ENCODE measurements at places on chromosomes 5 and 9.

DNA sequence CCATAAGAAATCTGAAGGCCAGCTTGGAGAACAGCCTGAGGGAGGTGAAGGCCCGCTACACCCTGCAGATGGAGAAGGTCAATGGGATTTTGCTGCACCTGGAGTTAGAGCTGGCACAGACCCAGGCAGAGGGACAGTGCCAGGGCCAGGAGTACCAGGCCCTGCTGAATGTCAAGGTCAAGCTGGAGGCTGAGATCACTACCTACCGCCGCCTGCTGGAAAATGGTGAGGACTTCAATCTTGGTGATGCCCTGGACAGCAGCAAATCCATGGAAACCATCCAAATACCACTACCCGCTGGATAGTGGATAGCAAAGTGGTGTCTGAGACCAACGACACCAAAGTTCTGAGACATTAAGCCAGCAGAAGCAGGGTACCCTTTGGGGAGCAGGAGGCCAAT is 100.5 kb upstream of the MAN2A1 start:
- no peak for DNase-seq

GRCh38 chr9:86978413-86978812 is 31.1 kb upstream of the GAS1 start:
- DNase-seq = no peak

DNA sequence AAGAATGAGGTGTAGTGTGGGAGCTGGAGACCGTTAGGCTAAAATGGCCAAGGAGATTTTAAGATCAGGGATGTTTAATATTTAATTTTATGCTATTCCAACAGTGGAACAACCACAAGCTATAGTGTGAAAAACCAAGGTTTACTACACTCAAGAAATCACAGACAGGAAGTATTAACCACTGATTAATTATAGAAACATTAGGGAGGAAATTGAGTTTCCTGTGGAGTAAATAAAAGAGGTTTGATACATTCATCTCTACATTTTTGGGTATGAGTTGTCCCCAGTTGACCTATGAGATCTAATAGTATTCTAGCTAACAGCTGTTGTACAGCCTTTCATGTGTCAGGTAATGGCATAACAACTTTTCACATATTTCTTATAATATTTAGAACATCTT is 103.7 kb upstream of the MPDZ start:
- no peak for DNase-seq

- DNase-seq = no peak
Observed at GRCh38 chr9:36086442-36086841, 49.7 kb downstream of the RECK start.

DNA sequence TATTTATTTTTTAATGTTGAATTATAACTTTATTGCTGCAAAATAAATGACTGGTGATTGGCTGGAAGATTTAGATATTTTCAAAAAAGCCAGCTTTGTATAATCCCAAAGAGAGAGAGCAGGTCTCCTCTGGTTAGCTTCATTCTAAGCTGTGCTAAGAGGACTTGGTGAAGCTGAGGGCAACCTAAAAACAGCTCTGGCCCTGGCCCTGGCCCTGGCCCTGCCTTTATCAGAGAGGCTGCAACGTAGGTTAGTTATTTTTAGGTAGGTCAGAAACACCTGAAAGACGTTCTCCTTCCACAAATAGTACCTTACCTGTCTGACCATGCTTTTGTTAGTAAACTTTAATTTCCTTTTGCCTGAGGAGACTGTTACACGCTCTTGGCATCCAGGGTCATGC is 58.7 kb downstream of the KLF9 start:
- DNase-seq = no peak

- DNase-seq = no peak
Observed at GRCh38 chr9:35172878-35173277, 11.1 kb downstream of the UNC13B start.

DNA sequence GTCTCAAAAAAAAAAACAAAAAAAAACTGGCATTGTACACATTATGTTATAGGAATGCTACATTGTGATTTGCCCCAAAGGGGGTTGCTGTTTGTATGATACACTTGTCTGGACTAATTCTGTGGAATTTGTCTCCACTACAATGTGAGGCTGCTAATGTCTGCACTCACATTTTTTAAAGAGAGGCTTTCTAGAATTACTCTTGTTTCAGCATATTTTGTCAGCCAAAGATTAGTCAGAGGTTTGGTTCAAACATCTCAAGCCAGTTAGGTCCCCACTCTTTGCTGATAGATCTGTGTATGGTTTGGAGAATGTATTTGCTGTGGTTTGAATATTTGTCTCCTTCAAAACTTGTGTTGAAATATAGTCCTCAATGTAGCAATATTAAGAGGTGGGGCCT is 59.3 kb upstream of the ZNF169 start:
- no peak for DNase-seq

GRCh38 chr9:101463397-101463796 is 27.8 kb upstream of the ALDOB start:
- no peak for DNase-seq

DNA sequence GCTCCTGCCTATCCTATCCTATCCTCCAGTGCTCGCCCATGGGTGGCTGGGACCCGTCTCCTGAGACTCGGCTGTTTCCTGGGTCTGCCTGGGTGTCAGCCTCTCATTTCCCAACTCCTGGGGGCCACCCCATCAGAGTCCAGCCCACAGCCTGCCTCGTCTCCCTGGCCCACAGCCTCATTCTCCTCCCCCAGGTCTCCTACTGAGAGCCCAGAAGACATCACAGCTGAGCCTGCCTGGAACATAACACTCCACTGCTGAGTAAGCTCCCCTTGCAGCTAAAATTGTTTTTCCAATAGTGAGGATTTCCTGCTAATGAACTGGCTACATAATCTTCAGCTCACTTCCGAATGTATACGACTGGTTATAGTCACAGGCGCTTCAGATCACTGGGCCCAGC is 95.3 kb downstream of the TTLL11 start:
- DNase-seq = no peak

GRCh38 chr9:136525207-136525606 is 20.6 kb downstream of the NOTCH1 start:
- no peak for DNase-seq

- DNase-seq = no peak
Observed at GRCh38 chr9:113548221-113549041, 84.9 kb downstream of the RGS3 start.

DNA sequence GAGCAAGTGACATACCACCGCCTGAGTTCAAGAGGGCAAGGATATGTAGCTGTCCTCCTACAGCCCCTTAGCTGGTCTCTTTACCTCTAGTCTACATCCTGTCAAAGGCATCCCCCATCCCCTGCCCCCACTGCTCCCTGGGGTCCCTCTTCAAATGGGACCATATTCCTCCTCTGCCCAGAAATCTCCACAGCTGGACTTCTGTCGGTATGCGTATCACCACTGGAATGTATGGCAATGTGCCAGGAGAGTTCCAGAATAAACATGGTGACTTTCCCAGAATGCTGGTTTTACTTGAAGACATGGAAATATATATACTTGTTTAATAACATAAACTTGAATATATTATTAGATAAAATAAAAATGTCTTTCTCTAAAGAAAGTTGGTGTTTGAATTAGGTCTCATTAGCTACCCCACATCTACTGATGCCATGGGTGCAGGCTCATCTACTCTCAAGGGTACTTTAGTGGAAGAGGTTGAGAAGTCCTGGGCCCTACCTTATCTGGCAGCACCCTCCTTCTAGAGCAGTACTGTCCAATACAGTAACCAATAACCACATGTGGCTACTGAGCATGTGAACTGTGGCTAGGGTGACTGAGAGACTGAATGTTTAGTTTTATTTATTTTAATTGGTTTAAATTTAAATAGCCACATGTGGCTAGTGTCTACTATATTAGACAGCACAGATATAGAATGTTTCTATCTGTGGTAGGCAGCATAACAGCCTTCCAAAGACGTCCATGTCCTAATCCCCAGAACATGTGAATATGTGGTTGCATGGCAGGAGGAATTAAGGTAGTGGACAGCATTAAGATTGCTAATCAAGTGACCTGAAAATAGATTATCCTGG is 181.7 kb upstream of the SLC30A5 start:
- DNase-seq = peak; percentile 20

DNA sequence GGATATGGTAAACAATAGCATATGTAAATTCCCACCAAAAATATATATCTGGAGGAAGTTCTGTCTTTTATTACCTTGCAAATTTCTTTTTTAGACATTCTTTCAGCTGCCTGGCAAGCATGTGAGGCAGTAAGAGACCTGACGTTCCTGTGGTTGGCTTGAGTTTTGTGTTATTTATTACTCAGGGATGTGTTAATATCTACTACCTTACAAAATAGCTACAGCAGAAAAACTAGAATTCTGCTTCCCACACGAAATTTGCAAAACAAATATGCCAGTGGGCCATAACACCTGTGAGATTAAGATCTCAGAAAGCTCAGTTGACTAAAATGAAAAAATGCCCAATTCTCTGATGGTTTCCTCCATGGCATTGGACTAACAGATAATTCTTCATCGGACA is 274.2 kb downstream of the TMEM167A start:
- DNase-seq = no peak

DNA sequence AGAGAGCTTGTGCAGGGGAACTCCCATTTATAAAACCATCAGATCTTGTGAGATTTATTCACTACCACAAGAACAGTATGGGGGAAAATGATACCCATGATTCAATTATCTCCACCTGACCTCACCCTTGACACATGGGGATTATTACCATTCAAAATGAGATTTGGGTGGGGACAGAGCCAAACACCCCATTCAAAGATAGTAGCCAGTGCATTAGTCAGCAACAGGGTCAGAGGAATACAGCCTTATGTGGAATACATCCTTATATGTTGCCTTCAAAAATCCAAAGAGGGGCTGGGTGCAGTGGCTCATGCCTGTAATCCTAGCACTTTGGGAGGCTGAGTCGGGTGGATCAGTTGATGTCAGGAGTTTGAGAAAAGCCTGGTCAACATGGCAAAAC is 563.2 kb downstream of the CCDC171 start:
- no peak for DNase-seq

DNA sequence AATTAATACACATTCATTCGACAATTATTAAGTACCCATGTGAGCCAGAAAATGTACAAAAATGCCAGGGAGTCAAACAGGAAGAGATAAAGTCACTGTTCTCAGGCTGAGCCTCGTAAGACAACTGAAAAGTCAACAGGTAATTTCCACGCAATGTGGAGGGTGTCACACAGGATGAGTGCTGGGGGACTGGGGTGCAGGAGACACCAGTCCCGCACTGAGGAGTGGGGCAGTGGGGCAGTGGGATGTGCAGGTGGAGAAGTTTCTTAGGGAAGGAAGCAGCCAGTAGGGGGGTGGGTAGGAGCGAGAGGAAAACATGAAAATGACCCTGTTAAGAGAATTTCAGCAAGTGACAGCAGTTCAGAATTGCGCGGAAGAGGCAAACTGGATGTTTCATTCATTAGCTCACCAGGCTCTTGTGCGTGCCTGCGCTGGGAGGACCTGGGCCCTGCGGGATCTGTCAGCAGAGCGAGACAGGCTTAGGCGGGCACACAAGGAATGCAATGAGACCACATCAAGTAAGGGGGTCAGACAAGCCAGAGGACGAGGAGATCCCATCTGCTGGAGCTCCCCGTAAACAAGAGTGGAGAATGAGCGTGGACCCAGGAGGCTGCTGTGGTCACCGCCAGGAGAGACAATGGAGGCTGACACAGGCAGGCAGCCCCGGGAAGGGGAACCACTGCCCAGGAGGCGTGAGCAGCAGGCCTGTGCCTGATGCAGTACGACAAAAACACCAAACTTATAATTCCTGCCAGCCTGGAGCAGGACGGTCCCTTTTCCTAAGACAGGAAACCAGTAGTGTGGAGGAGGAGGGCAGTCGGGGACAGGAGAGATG is 21.0 kb downstream of the CAMSAP1 start:
- DNase-seq = no peak

DNA sequence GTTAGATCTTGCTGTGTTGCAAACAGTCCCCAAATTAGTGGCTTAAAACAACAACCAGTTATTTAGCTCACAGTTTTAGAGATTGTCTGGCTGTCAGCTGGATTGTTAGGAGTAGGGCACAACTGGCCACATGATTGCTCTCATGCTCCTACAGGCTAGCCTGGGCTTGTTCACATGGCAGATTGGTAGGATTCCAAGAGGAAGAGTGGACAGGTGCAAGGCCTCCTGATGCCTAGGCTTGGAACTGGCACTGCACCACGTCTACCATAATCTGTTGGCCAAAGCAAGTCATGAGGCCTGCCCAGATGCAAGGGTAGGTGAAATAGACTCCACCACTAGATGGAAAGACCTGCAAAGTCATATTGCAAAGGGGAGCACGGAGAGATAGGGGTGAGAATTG is 76.4 kb downstream of the ACER2 start:
- DNase-seq = no peak

GRCh38 chr5:1239505-1240251 is 14.5 kb downstream of the SLC6A18 start:
- DNase-seq = no peak

GRCh38 chr9:88950341-88951154 is 40.7 kb upstream of the S1PR3 start:
- peak; percentile 75 for DNase-seq

GRCh38 chr9:137369911-137370764 is 52.8 kb downstream of the EXD3 start:
- DNase-seq = no peak

GRCh38 chr9:19583890-19584289 is 175.1 kb downstream of the ACER2 start:
- no peak for DNase-seq

DNA sequence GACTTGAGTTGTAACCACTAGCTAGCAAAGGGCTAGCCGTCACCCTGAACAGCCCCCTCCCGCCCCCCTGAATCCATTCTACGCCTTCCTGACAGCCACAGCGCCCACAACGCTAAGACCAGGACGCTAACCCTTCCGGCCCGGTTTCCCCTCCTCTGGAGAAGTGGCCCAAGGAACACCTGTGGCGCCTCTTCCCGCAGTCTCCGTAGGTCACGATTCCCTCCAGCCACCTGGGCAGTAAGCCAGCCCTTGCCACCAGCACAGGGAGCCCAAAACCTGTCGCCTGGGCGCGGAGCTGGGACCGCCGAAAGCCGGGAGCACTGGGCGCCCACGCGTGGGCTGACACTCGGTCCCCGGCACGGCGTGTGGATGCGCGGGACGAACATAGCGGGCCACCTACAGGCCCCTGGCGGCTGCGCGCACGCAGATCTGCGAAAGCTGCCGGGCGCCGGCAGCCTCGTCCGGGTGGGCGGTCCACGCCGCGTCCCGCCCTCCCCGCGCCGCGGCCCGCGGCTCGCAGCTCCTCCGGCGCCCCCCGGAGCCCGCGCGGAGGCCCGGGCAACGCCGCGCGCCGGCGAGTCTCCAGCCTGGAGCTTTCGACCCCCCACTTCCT is 596 bp downstream of the IRF1 start:
- no peak for DNase-seq

DNA sequence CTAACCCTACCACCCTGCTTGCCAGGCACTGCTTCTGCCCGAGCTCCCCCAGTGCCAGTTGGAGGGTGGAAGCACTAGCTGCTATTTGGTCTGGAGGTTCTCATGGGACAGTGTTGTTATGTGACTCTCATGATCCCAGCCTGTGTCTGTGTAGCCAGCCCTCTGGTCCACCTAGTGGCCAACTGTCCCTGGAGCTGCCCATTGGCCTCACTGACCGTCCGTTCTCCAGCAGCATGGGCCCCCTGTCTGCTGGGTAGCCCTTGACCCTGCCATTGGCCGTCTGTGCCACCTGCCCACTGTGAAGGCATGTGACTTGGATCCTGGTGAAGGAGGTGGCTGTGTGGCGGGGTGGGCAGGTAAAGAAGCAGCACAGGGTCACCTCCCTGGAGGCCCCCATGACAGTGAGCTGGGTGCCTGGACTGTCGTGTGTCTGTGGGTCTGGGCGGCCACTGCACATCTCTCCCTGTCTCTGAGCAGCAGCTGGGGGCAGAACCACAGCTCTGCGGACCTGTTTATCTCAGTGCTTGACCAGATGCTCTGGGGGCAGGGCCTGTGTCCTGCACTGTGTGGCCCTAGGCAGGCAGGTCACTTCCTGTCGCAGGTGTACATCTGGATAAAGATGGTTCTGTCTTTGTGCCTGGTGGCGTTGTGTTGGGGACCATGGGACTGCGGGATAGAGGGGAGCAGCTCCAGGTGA is 11.4 kb downstream of the PHF2 start:
- DNase-seq = no peak
